Astrocyte (in vitro differentiated cells and primary cell): ENCODE measurements at places on chromosomes 6 and 20. TPM values are rescaled to one million over a fixed set of nuclear protein-coding genes. Genes with fewer than 3 reads are reported as not detected.

DNA sequence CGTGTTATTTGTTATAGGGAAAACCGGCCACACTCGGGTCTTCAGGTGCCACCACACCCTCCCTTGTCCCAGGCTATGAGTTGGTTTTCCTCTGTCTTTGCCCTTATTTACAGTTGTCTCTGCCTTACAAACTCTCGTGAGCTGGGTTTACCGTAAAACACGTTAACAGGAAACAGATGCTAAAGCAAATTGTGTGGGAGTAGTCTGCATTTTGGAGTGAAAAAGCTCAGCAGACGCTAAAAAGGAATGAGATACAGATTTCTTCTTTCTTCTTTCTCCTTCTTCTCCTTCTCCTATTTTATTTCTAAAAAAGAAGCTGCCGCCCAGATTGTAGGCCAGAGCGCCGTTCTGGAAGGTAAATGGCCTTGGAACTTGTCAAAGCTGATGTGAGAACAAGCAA is 51.9 kb downstream of the APCDD1L start:
- no peak for DNase-seq

The PDYN gene
- not detected in 2 replicates for total RNA-seq

GRCh38 chr6:168130697-168131371 is 51.8 kb upstream of the FRMD1 start:
- no peak for DNase-seq

GRCh38 chr6:158797331-158798310 is 21.5 kb downstream of the EZR start:
- DNase-seq: peak; percentile 83

DNA sequence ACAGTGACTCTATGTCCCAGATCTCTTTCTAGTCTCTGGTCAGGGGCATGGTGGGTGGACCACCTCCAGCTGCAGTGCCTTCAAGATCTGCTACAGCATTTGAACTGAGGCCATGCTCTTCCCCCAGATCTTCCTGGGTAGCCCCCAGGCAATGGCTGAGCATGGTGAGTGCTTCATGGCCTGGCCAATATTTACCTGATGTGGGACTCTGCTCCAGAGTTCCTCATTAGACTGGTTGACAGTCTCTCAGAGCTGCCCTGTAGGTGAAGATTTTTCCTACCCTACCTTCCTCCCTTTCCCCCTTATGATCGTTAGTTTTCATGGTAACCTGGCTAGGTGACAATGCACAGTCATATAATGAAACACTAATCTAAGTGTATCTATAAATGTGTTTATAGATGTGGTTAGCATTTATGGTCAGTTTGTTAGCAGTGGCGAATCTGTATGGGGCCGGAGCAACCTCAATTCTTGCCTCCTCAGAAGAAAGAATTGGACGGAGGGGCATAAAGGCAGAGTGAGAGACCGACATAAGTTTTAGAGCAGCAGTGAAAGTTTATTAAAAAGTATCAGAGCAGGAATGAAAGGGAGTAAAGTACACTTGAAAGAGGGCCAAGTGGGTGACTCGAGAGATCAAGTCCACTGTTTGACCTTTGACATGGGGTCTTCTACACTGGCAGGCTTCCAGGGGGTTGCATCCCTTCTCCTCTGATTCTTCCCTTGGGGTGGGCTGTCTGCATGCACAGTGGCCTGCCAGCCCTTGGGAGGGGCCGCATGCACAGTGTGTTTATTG is 256.3 kb downstream of the CD83 start:
- DNase-seq: no peak

GRCh38 chr20:58102261-58102660 is 126.2 kb downstream of the ANKRD60 start:
- peak; percentile 75 for DNase-seq

- no peak for DNase-seq
Observed at GRCh38 chr20:39651645-39652325, 689.6 kb downstream of the DHX35 start.

The THBD gene
- total RNA-seq: 14.2 and 22.7 TPM in 2 replicates

DNA sequence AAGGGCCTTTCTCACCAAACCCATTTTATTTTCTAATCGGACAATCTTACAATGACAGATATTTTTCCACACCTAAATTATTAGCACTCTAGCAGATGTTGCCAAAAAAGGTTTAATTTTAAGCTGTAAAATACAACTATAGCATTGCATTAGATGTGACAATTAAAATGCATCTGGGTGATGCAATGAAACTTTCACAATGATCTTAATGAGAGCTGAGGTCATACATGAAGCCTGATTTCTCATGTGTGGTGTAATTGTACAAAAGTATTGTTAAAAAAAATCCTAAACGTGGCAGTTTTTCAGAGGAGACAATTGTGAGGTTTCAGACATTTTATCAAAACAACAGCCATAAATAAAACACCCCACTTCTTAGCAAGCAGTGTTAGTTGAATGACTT is 606.0 kb downstream of the HDGFL1 start:
- peak; percentile 54 for DNase-seq

DNA sequence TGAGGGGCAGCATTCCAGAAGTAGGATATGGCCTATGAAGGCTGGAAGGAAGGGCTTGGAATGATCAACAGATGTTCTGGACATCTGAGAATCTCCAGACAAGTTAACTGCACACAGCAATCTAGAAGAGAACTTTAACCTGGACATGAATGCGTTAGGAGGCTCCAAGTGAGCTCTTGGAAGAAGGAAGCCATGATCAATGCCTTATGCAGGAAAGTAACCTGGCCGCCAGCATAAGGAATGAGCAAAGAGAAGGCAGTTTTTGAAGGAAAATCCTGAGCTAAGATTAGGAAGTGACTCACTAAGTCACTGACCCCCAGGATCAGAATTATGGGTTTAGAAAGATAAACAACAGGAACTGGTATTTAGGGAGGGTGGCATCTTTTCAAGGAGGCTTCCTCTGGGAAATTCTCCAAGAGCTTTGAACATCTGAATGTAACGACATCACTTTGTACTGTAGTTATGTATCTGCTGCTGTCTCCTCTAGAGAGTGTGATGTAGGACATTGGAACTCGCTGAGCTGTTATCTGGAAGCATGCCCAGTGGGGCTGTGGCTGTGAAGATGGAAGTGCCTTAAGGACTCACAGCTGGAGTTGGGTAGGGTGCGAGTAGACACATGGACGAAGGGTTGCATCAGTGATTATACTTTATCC is 236.8 kb downstream of the PACRG start:
- DNase-seq: peak; percentile 100

DNA sequence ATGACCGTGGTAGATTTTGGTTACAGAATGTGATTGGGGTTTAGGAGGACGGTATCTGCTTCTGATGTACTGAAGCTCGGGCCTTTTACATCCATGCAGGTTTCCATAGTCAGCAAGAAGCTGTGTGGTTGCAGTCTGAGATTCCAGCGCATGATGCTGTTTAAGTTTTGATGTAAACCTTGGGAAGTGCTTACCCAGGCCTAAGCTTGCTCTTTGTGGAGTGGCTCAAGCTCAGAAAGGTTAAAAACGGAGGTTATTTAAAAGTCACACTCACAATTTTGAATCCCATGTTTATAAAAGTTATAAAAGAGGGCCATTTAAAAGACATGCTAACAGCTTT is 121.4 kb downstream of the TIAM2 start:
- DNase-seq: peak; percentile 30

DNA sequence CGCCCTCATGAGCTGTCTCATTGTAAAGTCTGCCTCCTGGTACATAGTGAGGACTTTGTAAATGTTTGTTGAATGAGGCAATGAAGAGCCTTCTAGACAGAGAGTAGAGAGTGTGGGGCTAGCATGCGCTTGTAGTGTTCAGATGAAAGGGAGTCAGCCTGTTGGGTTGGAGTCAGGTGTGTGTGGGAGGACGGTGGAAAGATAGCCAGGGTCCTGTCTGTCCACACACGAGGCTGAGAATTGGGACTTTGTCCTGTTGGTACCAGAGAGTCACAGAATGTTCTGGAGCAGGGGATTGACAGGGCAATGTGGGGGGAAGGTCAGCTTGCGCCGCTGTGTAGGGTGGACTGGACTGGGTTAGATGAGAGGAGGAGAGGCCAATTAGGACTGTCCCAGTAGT is 58.6 kb downstream of the RIOK1 start:
- no peak for DNase-seq

The DDAH2 gene
- total RNA-seq: 62.5 and 72.4 TPM in 2 replicates

The HLA-DRA gene
- total RNA-seq: not detected in 2 replicates

DNA sequence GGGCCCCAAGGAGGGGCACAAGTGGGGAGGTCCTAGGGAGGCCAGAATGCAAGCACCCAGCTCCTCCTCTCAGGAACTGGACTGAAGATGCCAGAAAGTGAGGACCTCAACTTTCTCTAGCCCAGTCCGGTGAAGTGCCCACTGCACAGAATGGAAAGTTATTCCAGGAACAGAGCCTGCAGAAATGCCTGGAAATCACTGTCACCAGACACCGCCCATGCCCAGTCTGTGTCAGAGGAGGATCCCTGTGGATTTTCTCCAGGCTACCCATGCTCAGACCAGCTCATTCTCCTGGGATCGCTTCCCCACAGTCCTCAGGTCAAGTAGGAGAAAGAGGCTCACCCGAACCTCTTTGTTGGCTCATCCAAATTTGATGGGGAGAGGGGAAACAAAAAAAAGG is 6.5 kb downstream of the PRPH2 start:
- no peak for DNase-seq

The SNX9 gene
- total RNA-seq: 34.8 and 36.0 TPM in 2 replicates

- no peak for DNase-seq
Observed at GRCh38 chr20:62728028-62728780, 19.6 kb downstream of the NTSR1 start.

The CUL9 gene
- total RNA-seq: 11.1 TPM in 2 replicates

DNA sequence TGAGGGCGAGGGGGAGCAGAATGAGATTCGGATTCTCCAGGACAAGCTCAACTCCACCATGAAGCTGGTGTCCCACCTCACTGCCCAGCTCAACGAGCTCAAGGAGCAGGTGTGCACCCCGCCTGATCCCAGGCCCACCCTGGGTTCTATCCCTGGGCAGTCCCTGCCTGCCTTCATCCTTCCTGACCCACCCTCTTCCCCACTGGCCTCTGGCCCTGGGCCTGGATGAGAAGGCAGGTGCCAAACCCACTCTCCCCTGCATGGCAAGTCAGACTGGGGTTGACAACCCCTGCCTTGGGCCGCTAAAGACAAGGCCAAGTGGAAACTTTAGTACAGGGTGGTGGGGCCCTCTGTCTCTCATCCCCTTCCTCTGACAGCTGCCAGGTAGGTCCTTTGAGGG is 16.5 kb downstream of the UQCC2 start:
- DNase-seq: no peak

The OTOR gene
- total RNA-seq: not detected in 2 replicates

- DNase-seq: no peak
Observed at GRCh38 chr20:8221887-8222419, 89.9 kb downstream of the PLCB1 start.

GRCh38 chr6:111824608-111825337 is 48.5 kb downstream of the FYN start:
- no peak for DNase-seq

DNA sequence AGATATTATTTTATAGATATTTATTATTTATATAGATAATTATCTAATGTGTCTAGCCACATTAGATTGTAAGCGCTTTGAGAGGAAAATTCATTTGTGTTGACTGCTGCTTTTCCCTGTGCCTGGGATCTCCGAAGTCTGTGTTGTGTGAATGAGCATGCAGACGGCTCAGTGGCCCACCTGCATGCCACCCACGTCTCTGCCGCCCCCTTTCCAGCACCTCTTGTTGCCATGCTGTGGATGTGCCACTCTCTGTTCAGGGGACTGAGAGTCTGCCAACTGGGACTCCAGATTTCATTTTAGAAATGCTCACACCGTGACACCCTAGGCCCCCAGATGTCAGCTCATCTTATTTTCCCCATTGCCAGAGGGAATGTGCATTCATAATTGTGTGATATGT is 139.7 kb downstream of the JARID2 start:
- DNase-seq: no peak
